ENCODE measurements at places on chromosomes 7 and 10. TPM values are rescaled to one million over a fixed set of nuclear protein-coding genes. Genes with fewer than 3 reads are reported as not detected.

GRCh38 chr7:1534330-1535099 is 4.0 kb downstream of the MAFK start:
- DNase-seq = no peak

- no peak for DNase-seq
Observed at GRCh38 chr10:132757171-132757570, 28.8 kb downstream of the NKX6-2 start.

GRCh38 chr10:67803588-67804394 is 34.2 kb downstream of the DNAJC12 start:
- DNase-seq = no peak

Gene CALHM3
- not detected for total RNA-seq

GRCh38 chr7:46127814-46128213 is 206.7 kb upstream of the IGFBP3 start:
- no peak for DNase-seq

DNA sequence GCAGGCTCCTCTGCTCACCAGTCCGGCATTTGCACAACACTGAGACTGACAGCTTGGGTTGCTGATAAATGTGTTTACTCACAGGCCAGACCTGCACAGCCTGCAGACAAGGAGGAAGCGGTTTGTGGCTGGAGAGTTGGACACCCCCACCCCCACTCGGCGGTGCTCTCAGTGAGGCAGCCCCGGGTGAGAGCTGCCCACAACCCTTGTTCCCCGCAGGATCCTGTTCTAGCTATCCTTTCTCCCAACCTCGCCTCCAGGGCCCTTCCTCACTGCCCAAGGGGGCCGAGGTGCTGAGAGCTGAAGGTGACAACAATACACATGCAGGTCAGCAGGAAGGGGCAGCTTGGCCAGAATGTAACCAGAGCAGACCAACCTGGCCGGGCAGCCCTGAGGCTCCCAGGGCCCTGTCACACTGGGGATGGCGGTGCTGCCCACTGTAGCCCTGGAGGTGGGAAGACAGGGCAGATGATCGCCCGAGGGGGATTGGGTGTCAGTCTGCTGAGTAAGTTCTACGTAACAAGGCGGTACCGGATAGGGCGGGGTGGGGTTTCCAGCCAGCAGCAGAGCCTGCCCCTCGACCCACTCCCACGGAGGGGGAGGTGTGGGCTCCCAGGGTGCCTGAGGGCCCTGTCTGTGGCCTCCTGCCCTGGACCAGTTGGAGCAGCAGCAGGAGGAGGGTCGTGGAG is 2.1 kb upstream of the ADAM8 start:
- no peak for DNase-seq

- DNase-seq = no peak
Observed at GRCh38 chr7:94094298-94094697, 90.1 kb upstream of the BET1 start.

Data from omental fat pad (tissue), 4 donors.